ENCODE measurements at places on chromosomes 11 and 22. TPM values are rescaled to one million over a fixed set of nuclear protein-coding genes. Genes with fewer than 3 reads are reported as not detected.

DNA sequence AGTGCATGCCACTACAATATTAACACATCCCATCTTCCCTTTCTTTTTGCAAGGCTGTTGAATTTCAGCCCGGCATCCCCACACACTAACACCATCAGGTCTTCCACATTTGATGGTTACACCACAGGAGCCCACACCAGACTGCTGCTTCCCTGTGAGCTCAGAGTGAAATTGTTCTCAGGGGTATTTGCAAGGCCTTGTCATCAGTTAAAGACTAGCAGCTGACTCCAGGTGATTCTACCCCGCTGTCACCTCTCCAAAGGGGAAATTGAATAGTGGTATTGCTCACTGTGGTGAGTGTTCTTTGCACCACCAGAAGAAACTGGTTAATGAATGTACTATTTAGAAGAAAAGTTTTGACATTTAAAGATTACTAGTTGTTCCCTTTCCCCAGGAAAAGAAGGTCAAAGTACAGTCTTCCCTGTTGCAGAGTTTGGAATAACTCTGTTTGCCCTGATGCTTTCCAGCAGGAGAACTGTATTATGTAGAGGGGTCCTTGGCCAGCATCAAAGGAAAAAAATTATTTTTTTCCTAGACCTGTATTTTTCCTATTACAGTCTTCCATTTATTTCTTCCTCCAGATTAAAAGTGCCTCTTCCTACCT, 41.9 kb downstream of the BID start:
- peaks cover 42% of the 10 kb centered on the region for H3K4me1 ChIP-seq
- no peaks in the 10 kb centered on the region for H3K27me3 ChIP-seq
- peaks cover 33% of the 10 kb centered on the region for H3K36me3 ChIP-seq
- no peak for DNase-seq

- DNase-seq: no peak
- H3K4me3 ChIP-seq: no peak overlapping the region
- peaks cover 4% of the 10 kb centered on the region for H3K27me3 ChIP-seq
- H3K4me1 ChIP-seq: peaks cover 6% of the 10 kb centered on the region
- no peak overlapping the region for H3K27ac ChIP-seq
Measured at GRCh38 chr11:63931045-63931444, 7.8 kb upstream of the NAA40 start.

GRCh38 chr11:99098751-99099150, 78.0 kb downstream of the CNTN5 start:
- DNase-seq: no peak
- no peak overlapping the region for H3K4me3 ChIP-seq
- H3K27ac ChIP-seq: no peak overlapping the region
- H3K36me3 ChIP-seq: no peaks in the 10 kb centered on the region
- H3K4me1 ChIP-seq: no peaks in the 10 kb centered on the region

DNA sequence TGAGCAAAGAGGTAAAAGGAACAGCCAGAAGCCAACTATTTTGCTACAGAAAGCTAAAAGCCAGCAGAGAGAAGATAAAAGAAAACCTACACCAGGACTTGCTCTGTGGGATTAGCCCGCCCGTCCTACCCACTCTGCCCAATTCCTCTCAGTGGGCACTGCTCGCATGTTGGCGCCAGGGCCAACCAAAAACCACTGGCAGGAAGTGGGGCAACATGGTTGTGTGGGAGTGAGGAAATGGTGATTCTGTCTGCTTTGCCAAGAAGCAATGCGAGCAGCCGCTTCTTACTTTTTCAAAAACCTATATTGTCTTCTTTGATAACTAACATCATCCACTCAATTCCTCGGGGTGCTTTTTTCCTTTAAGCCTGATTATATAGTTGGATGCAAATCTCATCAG, 14.2 kb upstream of the APOA1 start:
- peaks cover 40% of the 10 kb centered on the region for H3K36me3 ChIP-seq
- peak overlapping the region; percentile 99 for H3K27ac ChIP-seq
- peaks cover 2% of the 10 kb centered on the region for H3K27me3 ChIP-seq
- H3K4me1 ChIP-seq: peaks cover 60% of the 10 kb centered on the region
- peak overlapping the region; percentile 64 for H3K4me3 ChIP-seq

DNA sequence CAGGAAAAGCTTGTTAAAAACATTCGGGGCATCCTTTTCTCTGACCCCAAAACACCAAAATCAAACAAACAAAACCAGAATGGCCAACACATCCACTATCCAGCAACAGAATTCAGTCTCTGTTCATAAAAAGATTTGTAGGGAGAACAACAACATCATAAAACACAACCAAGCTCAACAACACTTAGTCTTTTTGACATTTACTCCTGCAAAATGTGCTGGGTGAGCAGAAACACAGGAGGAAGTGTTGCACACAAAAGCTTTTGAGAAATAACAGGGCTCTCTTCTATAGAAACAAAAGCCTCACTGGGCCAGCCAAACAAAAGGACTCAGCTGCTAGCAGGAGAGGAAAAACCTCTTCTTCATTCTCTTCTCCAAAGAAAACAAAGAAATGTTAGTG, 736.0 kb upstream of the CCDC90B start:
- no peak overlapping the region for H3K27ac ChIP-seq
- no peaks in the 10 kb centered on the region for H3K27me3 ChIP-seq
- H3K4me3 ChIP-seq: no peak overlapping the region
- peaks cover 12% of the 10 kb centered on the region for H3K4me1 ChIP-seq
- H3K36me3 ChIP-seq: no peaks in the 10 kb centered on the region

GRCh38 chr22:45460288-45461109, 42.2 kb upstream of the FBLN1 start:
- no peaks in the 10 kb centered on the region for H3K27me3 ChIP-seq
- DNase-seq: no peak
- H3K27ac ChIP-seq: no peak overlapping the region
- H3K4me3 ChIP-seq: no peak overlapping the region
- peaks cover 22% of the 10 kb centered on the region for H3K4me1 ChIP-seq

The SERPING1 gene
- 0.37 TPM for total RNA-seq

All from HFFc6 (cell line).